ENCODE measurements at places on chromosomes 12 and 14.
A peak's percentile ranks its signal among the peaks of the same experiment; 100 is the strongest.

DNA sequence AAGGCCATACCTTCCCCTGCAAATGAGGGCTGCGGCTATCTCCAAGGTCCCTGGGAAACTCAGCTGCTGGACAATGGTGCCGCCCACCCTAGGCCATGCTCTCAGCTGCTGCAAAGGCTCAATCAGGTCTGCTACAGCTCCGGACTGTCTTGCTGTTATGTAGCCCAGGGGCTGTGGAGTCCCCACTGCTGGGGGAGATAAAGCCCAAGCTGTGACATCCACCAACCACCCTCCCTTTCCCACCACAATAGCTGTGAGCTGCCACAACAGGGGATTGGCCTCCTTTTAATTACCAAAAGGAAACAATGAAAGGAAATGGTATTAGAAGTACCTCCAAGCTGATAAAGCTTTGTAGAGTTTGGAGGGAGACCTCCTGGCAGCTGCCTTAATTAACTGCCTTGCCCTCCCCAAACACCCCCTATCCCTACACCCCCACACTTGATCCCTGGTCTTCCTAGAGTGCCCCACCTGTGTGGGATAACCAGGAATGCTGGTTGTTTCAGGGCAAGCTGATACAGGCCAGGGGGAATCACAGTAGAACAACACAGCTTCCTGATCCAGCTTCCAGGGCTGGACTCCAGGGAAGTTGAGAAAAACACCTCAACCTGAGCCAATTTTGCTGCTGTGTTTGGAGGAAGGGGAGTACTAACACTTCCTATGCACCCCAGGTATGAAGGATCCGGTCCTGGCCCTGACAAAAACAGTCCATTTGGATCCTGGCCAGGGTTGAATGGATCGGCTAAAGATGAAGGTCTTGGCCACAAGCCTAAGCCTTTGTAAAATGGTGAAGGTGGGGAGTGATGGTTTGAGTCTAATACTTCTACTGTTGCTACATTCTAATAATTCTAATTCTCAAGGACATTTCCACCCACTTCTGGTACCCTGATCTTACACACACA, at the start of gene VWF:
Gene VWF, minus strand, starts transcription at position 260 of the 899 bp plus-strand sequence. CDS start 1,474 bp downstream, outside the sequence.
- DNase-seq = no peak

DNA sequence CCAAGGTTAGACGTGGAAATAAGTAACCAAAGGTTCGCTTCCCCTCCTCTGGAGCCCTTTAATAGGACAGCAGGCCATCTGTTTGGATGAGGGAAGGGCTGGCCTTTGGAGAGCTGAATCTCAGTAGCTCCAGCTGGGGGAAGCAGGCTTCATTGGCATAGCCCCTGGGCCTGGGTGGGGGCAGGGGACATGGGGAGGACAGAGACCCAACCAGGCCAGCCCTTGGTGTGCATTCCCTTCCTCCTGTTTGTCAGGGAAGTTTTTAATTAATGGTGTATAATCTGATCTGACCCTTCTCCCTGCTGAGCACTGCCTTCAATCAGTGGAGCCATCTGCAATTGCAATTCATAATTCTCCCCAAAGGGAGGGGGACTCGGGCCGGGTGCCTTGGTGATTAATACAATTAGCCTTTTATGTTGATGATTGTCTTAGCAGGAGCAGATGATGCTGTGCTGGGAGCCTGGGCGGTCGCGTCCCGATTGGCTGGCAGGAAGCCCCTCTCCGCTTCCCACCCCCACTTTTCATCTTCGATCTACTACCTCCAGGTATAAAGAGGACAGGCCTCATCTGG, 6.4 kb downstream of the AQP6 start:
- no peak for DNase-seq

DNA sequence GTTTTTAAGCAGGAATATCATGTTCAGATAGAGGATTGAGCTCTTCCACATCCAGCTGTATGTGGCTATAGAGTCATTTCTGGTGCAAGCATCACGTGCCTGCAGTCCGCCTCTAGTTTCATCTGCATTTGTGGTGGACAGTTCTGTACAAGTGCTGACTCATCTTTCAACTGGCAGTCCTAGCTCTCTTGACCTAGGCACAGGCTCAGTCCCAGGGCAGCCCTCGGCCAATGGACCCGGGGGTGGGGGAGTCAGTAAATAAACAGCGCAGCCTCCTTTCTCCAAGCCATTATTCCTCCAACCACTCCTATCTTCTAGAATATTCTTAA, 41.8 kb upstream of the FRMD6 start:
- DNase-seq = no peak

DNA sequence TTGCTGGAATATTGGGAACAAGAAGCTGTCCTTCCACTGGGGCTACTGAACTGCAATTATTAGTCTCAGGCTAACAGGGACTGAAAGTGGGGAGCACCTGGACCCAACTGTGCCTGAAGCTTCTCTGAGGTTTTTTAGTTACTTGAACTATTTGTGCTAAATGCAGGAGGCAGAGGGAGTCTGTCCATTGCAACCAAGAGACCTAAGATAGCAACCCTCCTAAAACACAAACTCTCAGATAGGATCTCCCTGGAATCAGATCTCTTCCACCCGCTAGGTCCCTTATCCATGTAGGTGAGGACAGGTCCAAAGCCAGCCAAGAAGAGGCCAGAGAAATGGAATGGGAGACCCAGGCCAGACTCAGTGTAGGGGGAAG, 58.1 kb downstream of the NCOR2 start:
- DNase-seq = no peak

- DNase-seq = no peak
These were observed 21.3 kb downstream of the SPX start for GRCh38 chr12:21547437-21547836.

DNA sequence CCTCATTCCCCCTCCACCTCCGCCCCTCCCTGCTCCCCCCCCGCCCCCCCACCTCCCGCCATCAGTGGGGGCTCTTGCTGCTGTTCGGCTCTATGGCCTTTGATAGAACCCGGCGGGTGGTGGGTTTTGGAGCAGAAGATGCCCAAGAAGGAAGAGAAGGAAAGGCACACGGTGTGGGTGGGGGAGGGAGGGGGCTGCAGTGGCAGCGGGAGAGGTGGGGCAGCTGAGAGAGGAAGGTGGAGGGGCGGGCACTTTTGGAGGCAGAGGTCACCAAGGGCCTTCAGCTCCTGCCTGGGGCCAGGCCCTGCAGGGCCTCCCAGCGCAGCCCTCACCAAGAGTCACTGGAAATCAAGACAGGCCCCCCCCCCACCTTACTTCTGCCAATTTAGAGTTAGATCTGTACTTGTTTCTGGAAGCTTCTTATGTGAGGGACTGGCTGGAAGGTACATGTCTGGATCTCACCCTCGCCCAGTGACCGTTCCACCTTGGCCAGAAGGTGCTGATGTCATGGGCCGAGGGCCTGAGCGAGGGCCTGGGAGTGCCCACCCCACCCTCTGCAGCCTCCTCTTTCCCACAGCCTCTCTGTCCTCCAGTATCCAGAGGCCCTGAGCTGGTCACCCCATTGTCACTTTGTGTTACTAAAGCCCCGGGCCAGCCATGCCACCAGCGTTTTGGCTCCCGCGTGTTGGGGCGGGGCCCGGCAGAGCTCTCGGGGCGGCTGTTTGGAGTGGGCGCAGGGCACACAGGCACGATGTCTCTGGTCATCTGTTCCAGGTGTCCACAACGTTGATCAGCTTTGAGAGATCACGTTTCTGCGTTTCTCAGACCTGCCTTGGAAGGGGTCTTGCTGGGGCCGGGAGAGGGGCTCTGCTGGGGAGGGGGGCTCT, 153.9 kb downstream of the KIF26A start:
- no peak for DNase-seq

- no peak for DNase-seq
These were observed 8.2 kb downstream of the IPO8 start for GRCh38 chr12:30687265-30687986.

GRCh38 chr12:91320999-91321398, 138.4 kb upstream of the DCN start:
- DNase-seq = no peak

DNA sequence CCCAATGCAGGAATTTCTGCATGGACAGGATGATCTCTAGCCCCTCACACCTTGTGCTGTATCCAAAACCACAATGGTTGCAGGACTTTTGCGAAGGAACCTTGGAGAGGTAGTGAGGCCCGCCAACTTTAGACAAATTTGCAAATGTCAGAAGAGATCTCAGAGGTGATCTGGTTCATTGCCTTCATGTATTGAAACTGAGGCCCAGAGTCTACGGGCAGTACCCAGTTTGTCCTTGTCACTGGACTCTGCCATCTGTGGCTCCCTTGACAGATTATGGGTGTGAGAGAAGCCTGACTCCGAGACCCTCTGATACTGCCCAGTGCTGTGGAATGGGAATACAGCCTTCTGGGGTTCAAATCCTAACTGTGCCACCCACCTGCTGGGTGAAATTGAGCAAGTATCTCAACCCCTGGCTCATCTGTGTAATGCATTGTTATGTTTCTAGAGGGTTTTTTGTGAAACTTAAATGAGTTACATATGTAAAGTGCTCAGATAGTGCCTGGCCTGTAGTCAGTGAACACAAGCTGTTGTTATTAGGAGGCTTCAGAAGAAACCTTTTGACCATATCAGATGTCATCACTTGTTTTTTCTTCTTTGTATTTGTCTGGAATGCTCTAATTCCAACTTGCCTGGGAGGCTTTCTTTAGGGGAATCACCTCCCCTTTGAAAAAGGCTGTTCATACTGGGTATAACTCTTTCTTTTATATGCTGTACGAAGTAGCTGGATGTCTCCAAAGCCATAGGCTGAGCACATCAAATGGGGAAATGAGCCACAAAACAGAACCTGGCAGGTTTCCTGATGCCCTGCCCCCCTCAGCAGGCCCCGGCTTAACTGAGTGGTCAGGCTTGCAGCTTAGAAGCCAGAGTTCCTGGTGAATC, 71.4 kb upstream of the SRSF5 start:
- DNase-seq = no peak

DNA sequence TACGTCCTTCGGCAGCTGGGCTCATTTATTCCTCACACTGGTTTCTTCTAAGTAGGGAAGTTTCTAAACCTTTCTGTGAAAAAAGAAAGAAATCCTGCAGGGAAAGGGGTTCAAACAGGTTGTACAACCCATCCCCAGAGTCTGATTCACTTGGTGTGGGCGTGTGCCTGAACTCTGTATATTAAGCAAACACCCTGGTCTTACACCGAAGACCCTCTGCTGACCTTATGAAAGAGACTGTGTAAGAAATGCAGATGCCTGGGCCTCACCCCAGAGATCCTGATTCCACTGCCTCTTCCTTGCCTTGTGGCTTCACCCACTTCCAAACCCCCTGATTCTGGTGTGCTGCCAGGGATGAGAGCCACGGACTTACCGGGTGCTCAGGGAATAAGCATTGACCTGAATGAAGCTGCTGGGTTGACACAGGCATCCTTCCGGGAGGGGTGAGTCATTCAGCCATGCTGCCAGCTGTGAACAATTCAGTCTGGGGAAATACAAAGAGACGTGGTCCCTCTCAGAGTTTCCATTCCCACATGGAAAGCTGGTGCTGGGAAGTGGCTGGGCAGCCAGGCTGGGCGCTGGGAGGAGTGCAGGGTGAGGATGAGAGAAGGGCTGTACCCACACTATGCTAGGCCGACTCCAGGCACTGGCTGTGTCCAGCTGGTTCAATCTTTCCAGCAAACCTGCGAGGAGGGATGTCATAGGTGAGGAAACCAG, 26.5 kb upstream of the ACTN1 start:
- DNase-seq = peak; percentile 90

GRCh38 chr14:69672356-69672755, 61.0 kb downstream of the SUSD6 start:
- DNase-seq = no peak
